Activated CD8-positive, alpha-beta memory T cell treated with anti-CD3 and anti-CD28 coated beads for 4 hours (primary cell): ENCODE measurements at places on chromosomes 5 and 9.

DNA sequence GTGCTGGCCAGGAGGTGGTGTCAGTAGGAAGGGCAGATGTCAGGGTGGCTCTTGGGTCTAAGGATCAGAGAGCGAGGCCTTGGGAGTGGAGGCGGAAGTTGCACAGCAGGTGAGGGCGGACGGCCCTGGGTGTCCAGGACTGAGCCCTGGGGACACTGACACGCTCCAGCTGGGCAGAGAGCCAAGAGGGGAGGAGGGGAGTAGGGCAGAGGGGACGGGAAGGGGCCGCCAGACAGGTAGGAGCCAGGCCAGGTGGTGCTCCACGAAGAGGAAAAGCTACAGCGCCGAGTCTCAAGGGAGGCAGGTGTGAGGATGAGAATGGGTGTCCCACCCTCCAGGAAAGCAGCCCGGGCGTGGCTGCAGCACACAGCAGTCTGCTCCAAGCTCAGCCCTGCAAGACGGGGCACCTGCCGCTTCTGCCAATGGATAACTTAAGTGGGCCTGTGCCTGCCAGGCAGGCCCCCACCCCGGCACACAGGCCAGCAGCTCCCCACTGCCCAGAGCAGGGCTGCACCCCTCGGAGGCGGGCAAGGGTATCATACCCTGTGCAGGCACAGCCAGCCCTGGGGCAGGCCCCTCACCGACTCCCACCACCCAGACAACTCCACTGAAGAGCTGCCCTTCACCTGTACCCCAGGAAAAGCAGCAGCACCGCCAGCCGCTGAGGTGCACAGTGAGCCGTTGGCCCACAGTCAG is 4.9 kb downstream of the TPRN start:
- no peak for DNase-seq

DNA sequence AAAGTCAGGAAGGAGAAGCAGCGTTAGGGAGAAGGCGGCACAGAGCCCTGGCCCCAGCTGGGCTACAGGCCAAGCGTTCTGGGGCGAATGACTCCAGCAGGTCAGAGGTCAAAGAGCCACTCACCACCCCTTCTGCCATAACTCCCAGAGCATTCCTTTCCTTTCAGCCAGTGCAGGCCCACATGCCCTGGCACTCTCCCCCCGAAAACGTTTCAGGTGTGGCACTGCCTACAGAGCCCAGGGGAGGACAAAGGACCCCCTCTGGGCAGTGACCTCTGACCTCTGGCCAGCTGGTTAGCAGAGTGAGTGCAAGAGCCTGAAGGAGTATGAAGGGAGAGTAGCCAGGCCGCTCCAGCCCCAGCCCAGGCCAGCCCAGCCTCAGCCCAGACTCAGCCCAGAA is 4.9 kb downstream of the ABCA2 start:
- no peak for DNase-seq

GRCh38 chr9:115694014-115694413 is 459.6 kb upstream of the PAPPA start:
- no peak for DNase-seq

- DNase-seq = no peak
Observed at GRCh38 chr5:149325166-149325735, 20.0 kb upstream of the GRPEL2 start.

GRCh38 chr5:29942089-29942488 is 1251.4 kb upstream of the CDH6 start:
- DNase-seq = no peak

DNA sequence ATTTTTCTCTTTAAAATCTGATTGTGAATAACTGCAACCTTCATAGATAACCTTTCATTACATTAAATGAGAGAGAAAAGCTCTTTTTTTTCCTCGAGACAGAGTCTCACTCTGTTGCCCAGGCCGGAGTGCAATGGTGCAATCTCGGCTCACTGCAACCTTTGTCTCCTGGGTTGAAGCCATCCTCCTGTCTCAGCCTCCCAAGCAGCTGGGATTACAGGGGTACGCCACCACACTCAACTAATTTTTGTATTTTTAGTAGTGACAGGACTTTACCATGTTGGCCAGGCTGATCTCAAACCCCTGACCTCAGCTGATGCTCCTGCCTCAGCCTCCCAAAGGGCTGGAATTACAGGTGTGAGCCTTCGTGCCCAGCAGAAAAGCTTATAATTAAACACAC is 69.9 kb upstream of the ERBIN start:
- no peak for DNase-seq

DNA sequence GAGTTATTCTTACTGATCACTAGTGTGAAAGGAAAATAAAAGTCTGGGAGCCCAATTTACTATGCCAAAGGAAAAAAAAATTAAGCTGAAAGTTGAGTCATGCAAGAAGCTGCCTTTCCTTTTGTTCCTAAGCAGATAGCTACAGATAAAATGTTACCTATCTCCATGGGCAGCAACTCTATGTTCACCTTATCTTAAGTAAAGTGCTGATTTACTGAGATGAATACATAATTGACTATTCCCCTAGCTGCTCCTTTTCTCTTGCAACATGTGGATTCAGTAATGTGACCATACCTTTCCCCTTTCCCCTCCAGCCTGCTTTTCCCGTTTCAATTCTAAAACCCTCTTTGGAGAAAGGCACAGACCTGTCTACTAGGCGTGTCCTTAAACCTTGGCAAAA is 62.7 kb upstream of the NR5A1 start:
- DNase-seq = no peak

DNA sequence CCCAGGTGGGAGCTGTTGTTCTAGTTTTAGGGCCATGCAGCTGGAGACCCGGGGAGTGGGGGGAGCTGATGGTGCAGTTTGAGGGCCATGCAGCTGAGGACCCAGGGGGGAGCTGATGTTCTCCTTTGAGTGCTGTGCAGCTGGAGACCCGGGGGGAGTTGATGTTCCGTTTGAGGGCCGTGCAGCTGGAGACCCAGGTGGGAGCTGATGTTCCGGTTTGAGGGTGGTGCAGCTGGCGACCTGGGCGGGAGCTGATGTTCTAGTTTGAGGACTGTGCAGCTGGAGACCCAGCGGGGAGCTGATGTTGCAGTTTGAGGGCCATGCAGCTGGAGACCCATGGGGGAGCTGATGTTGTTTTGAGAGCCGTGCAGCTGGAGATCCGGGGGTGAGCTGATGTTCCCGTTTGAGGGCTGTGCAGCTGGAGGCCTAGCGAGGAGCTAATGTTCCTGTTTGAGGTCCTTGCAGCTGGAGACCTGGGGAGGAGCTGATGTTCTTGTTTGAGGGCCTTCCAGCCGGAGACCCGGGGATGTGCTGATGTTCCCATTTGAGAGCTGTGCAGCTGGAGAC is 14.6 kb downstream of the PDCD6 start:
- DNase-seq = no peak

DNA sequence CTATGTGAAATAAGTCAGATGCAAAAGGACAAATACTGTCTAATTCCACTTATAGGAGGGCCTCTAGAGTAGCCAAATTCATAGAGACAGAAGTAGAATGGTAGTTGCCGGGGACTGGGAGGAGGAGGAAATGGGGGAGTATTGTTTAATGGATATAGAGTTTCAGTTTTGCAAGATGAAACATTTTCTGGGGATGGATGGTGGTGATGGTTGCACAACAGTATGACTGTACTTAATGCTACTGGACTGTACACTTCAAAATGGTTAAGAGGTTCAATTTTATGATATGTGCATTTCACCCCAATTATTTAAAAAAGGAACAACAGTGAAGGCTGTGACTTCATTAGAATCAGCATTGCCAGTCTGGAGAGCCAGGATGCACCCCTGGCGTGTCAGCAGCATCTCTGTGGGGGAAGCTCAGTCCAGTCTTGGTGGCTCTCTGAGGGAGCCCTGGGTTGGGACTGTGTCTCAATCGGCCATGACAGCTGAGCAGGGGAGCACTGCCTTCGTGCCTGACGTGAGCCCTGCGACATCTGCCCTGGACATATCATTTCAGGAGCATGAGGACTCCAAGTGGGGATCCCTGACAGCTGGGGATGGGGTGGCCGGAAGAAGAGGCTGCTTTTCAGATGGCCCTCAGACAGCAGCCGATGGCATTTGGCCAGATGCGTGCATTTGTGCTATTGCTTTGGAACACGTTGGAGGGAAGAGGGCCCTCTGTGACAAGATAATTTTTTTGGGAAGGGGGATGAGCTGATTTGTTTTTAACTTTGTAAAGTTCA is 130.8 kb upstream of the STC2 start:
- no peak for DNase-seq

DNA sequence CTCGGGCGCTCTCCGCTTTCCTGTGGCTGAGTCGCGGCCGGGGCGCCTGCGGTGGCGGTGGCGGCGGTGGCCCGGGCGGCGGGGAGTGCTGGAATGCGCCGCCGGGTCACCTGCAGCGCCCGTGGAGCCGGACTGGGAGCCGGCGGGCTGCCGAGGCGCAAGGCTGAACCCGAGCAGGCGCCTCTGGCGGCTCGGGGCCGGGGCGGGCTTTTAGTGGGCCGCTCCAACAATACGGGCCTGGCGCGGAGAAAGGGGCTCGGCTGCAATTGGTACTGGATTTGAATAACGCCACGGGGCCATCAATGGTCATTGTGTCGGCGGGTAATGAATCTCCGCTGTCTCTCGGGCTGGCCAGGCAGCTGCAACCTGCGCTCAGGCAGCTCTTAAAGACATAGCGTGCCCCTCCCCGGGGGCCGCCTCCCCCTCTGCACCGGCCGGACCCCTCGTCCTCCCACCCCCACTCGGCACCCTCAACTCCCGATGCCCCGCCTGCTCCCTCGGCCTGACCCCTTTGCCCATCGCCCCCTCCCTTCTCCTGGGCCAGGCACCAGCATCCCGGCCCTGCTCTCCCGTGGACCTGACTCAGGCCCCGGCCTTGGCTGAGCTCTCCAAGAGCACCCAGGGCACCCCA is 22.1 kb downstream of the URM1 start:
- no peak for DNase-seq

DNA sequence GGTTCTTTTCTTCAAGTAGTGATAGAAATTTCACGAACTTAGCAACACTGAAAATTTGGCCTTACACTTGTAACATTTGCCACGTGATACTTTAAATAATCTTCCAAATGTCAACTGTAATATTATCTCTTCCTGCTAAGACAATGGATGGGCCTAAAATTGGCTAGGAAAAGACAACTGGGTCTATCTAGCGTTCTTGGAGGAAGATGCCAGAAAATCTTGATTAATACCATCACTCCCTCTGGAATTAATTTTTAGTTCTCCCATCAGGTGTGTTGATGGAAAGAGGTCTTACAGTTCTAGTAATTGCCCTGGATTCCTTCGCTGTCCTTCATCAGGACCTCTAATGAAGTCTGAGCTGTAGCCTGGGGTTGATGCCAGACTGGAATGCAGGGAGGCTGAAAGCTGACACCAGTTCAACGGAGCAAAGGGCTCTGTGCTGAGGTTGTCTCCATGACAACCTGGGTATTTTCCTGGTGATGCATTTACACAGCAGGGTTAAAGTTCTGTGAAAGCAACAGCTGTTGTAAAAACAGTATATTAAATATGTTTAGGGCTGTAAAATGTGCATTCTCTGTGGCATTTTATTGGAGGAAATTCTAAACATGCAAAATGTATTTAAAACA is 92.3 kb downstream of the GAS1 start:
- DNase-seq = no peak

DNA sequence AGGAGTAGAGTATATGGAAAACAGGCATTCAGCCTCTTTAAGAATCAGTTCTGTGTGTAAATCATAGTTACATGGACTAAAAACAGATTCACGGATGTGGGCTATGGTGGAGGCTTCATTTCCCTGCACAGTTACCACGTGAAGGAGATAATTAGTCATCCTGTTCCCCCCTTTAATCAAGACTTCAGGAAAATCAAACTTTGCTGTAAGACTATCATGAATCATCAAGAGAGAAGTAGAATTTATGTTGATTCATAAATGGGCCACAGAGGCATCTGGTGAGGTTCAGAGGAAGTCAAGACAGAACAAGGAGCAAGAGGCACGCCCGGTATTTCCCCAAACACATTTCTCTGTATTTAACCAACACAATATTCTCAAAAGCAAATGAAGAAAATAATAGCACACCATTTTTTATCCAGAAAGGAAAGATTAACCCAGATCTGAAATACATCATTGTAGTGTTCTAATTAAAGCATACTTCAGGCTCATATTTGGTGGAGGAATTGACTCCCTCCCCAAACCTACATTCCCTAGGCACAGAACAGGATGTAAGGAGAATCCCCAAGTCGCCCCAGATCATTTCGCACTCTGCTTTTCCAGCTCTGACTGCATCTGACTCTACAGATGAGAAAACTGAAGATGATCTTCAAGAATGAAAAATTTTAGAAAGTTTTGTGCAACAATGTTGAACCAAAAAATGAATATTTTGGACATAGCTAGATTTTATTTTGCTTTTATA is 175.8 kb upstream of the GAS1 start:
- no peak for DNase-seq

- no peak for DNase-seq
Observed at GRCh38 chr9:13598738-13599137, 319.2 kb upstream of the MPDZ start.

- DNase-seq = no peak
Observed at GRCh38 chr5:74310997-74311930, 329.3 kb downstream of the ENC1 start.
